Activated T-cell treated with anti-CD3 and anti-CD28 coated beads, Interleukin-2, amount 50 U/mL, for 1 hour (primary cell): ENCODE measurements at places on chromosomes 13 and 19.

DNA sequence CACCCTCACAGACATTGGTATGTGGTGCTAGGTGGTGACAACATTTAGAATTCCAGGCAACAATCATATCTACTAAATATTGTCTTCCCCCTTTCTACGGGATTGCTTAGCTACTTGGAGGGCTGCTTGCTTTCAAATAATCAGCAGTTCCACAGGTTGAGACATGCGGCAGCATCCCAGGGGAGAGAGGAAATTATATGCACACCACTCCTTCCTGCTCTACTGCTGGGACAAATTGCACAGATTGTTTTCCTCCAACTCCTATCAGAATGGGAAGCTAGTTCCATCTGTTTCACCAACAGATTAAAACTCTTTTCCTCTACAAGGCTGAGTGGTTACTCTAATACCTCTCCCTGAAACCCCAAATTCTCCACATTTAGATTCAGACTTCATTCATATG is 275.4 kb downstream of the DNAJC15 start:
- DNase-seq, result no peak

- DNase-seq, result no peak
These were observed 462 bp upstream of the MPHOSPH8 start for GRCh38 chr13:19632915-19633478.

DNA sequence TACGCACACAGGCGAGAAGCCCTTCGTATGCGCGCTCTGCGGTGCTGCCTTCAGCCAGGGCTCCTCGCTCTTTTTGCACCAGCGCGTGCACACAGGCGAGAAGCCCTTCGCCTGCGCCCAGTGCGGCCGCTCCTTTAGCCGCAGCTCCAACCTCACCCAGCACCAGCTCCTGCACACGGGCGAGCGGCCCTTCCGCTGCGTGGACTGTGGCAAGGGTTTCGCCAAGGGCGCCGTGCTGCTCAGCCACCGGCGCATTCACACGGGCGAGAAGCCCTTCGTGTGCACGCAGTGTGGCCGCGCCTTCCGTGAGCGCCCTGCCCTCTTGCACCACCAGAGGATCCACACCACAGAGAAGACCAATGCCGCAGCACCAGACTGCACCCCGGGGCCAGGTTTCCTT is 4.7 kb downstream of the ZNF324B start:
- no peak for DNase-seq

DNA sequence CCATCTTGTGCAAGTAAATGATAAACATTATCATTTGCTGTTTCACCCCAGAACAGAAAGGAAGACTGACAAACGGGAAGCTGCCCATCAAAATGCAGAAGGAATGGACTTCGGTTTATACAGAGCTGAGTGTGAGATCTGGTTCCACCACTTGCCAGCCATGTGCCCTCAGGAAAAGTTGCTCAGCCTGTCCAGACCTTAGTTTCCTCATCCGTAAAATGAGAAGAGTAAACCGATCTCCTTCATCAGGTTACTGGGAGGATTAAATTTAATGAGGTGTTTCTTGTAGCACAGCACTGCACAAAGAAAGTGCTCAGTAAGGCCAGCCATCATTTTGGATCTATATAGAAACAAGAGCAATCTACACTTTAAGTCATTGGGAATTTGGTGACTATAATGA is 36.7 kb upstream of the SERP2 start:
- no peak for DNase-seq

DNA sequence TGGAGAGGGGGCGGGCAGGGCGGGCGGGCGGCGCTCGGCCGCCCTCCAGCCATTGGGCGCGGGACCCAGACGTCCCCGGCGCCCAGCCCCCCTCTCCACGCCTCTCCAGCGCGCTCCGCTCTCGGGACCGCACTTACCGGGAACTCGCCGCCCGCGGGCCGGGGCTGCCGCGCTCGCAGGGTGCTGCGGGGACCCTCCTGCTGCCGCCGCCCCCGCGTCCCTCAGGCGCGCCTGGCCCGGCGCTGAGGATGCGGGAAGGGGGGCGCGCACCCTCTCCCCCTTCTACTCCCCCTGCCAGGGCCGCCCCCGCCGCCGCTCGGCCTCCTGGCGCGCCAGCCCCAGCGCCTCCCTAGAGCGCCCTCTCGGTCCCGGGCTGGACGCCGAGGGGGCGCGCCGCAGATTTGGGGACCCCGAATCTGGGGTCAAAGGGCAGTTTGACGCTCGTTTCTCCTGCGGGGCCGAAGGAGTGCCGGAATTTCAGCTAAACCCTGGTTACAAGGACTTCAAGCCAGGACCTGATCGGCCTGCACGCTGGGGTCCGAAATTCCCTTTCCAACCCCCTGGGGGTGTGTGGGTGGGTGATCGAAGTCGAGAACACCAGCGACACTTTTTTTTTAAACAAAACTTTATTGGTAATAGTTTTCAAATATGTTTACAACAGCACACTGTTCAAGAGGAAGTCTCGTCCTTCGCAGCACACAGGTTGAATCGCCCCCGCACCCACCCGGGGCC is 696 bp upstream of the SAMD1 start:
- peak; percentile 78 for DNase-seq

DNA sequence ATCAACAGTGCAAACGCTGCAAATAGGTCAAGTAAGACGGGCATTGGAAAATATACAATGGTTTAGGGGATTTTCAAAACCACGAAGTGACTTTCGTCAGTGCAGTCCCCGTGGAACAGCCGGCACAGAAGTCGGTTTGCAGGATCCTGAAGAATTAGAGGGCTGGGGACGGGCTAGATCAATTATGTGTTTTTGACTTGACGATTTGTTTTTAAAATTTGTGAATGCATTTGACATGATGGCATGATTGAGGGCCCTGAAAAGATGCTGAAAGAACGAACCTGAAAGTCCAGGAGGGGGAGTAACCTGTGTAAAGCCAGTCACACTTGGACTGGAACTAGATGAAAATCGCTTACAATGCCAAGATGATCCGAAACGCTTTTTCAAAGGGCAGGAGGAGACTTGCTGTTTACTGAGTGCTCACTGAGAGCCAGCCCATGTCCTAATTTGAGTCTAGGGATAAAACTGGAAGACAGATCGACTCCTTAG is 8.9 kb upstream of the DGKH start:
- no peak for DNase-seq

GRCh38 chr19:16160943-16161560 is 12.3 kb downstream of the CIB3 start:
- DNase-seq, result no peak

GRCh38 chr13:35927567-35928021 is 203.6 kb downstream of the DCLK1 start:
- no peak for DNase-seq

GRCh38 chr19:40776364-40776763 is 1.0 kb downstream of the MIA start:
- DNase-seq, result no peak

DNA sequence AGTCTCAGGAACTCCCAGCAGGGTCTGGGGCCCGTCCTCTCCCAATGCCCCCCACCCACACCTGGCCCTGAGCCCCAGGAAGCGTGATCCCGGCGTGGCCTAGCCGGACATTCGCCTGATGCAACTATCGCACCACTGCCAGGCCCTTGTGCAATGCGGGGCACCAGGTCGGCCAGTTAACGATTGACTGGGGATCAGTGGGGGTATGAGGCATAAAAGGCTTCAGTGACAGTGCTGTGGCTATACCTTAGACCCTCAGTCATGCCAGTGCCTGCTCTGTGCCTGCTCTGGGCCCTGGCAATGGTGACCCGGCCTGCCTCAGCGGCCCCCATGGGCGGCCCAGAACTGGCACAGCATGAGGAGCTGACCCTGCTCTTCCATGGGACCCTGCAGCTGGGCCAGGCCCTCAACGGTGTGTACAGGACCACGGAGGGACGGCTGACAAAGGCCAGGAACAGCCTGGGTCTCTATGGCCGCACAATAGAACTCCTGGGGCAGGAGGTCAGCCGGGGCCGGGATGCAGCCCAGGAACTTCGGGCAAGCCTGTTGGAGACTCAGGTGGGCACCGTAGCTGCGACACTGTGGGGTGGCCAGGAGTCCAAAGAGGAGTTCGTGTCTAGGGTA is at the start of gene ANGPTL8:
Gene ANGPTL8 (plus strand): TSS at position 243 of the 624 bp plus-strand sequence. CDS start 19 bp downstream, at position 262.
- DNase-seq, result no peak

DNA sequence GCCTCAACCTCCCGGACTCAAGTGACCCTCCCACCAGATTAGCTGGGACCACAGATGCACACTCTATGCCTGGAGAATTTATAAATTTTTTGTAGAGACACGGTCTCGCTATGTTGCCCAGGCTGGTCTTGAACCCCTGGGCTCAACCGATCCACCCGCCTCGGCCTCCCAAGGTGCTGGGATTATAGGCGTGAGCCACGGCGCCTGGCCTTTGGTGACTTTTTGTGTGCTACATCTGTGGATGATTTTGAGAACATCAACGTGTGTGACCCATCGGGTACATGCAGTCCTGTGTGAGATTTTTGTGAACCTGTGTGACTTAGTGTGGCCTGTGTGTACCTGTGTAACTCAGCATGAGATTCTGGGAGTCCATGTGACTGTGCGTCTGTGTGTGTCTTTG is 8.5 kb upstream of the NFIX start:
- DNase-seq, result no peak

- no peak for DNase-seq
These were observed 606.5 kb downstream of the UQCRFS1 start for GRCh38 chr19:28606269-28607032.

DNA sequence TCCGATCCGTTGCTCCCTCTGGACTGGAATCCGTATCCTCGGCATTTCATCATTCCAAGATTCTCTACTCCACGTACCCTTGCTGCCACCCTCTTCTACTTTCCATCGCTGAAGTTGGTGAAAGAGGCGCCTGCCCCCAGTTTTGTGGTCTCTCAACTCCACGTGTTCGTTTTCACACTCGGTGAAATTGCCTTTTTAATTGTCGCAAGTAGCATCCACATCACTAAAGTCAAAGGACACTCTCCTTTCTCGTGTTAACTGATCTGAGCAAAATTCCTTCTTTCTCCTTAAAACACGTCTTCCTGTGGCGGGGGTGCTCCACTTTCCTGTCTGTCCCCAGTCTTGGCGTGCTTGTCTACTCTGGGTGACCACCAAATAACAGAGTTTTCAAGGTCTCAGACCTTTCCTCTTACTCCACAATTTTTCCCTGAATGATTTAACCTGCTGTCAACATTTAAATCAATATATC is 1.1 kb upstream of the TMTC4 start:
- DNase-seq, result peak; percentile 25

GRCh38 chr19:35975608-35976214 is 19.3 kb upstream of the SDHAF1 start:
- DNase-seq, result no peak

GRCh38 chr13:107348471-107348870 is 780.5 kb upstream of the ARGLU1 start:
- no peak for DNase-seq

- no peak for DNase-seq
These were observed 396.7 kb downstream of the RFC3 start for GRCh38 chr13:34214686-34215085.

- DNase-seq, result no peak
These were observed 73.9 kb downstream of the TNFRSF19 start for GRCh38 chr13:23644126-23644419.

GRCh38 chr13:103497404-103497803 is 431.2 kb upstream of the SLC10A2 start:
- no peak for DNase-seq

DNA sequence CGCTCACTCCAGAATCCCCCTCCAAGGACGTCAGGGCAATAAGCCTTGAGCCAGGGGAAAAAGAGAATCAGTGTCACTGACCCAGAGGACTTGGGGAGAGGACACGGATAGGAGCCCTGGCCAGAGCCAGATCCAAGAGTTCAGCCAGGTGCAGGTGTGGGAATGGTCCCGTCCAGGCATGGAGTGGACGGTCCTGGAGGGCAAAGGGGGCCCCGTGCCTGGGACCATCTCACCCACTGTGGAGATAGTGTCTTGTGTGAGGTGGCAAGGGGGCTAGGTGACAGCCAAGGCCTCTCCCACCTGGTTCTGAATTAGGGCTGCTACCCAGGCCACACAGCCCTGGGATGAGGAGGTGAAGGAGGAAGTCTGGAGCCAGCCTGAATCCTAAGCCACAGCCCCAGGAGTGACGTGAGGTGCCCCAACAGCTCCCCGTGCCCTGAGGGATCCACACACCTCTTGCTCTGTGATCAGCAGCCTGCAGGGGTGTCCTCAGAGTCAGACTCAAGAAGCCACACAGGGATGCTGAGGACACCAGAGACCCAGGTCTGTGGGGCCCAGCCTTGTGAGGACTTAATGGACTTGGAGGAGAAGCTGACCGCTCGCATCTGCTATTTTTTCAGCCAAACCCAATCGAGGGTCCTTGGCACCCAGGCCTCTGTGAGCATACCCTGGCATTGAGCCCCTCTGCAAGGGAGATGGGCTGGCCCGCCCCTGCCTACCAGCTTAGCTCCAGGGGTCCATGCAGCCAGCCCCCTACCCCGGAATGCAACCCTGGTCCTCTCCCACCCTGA is 16.4 kb upstream of the ZNF14 start:
- DNase-seq, result no peak

GRCh38 chr19:49418511-49418910 is 4.7 kb downstream of the PTH2 start:
- no peak for DNase-seq

- no peak for DNase-seq
These were observed 21.4 kb upstream of the UPF3A start for GRCh38 chr13:114259974-114260373.

- no peak for DNase-seq
These were observed 133.1 kb upstream of the ZNF91 start for GRCh38 chr19:23528376-23528775.

- no peak for DNase-seq
These were observed 7.7 kb downstream of the DZIP1 start for GRCh38 chr13:95636853-95637252.

DNA sequence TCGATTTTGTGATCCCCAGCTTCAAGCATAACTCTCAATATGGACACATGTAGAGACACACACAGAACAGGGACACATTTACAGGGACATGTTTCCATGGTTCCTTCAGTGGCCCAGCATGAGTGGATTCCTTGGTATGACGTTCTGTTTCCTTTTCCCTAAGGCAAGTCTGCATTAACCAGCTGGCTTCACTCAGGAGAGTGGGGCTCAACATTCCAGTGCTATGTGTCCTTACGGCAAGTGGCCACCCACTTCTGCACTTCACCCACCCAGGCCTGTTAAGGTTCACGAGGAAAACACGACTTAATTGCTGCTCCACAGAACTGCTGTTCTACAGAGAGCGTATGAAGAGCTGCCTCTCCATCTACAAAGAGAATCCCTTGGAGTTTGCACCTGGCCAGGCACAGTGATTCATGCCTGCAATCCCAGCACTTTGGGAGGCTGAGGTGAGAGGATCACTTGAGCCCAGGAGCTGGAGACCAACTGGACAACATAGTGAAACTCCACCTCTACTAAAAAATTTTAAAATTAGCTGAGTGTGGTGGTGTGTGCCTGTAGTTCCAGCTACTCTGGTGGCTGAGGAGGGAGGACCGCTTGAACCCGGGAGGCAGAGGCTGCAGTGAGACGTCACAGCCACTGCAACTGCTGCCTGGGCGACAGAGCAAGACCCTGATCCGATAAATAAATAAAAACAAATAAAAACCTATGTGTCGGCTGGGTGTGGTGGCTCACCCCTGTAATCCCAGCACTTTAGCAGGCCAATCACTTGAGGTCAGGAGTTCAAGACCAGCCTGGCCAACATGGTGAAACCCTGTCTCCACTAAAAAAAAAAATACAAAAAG is 32.5 kb downstream of the BRD4 start:
- no peak for DNase-seq
